NCI-H526 (cell line): ENCODE measurements at places on chromosomes 7 and 10.

- DNase-seq = no peak
Measured at GRCh38 chr7:105473163-105473562, 48.9 kb downstream of the PUS7 start.

GRCh38 chr7:123929107-123929506 lies 4.1 kb downstream of the SPAM1 start:
- DNase-seq = no peak

DNA sequence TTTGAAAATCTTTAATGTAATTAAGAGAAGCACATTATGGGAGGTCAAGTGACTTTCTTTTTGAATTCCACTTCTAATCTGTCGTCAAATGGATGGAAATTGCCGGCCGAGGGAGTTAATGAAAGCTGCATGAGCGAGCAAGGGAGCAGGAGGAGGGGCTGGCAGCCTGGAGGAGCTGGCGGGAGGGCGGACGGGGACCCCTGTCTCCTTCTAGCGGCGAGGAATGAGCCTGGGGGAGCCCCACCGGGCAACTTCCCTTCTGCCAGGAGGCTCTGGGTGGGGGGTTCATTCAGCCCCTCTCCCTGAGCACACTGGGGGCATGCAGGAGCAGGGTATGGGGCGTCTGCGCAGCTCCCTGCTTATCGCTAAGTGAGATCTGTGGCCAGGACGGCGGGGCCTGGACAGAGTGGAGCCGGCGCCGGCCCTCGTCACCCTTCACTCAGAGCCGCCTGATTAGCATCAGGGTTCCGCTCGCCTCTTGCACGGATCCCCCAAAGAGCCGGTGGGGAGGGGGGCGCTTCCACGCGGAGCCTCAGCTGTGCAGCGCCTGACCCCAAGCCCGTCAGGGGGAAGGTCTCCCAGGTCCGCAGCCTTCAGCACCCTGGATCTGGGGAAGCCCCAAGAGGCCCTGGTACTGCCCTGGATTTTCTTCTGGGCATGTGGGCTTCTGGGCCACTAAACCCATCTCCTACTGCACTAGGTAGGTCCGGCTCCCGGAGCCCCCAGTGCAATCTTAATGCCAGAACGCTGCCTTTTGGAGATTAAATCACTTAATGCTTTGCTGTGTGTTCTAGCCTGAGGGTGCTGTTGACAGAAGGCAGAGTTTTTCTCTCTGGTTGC lies 680.8 kb downstream of the LRMDA start:
- no peak for DNase-seq

DNA sequence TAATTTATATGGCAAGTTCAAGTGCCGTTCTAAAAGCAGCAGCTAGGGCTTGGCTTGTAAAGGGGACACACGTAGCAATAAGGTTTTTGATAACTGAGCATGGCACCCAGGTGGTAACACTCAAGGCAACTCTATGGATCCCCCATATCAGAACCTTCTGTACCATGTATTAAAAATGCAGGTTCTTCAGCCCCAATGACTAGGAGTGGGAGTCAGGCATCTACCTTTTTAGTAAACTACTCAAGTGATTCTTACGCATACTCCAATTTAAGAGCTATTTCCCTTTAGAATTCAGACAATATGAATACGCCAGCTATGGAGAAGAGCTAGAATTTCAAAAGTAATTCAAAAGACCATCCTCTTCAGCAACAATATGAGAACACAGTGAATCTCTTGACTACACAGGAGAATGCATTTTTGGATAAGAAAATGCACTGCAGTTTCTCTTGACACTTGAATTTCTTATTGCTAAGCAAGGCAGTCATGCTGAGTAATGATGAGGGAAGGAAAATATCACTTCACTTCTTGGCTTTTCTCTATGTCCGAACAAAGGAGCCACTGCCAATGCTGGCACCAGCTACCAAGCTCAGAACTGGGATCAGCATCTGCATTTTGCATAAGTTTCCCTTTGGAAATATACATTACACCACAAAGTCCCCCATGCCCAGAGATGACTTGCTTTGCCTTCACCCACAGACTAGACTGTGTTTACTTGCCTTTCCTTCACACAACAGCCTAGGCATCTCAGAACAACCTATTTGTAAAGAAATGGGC lies 53.5 kb downstream of the ABLIM1 start:
- no peak for DNase-seq

DNA sequence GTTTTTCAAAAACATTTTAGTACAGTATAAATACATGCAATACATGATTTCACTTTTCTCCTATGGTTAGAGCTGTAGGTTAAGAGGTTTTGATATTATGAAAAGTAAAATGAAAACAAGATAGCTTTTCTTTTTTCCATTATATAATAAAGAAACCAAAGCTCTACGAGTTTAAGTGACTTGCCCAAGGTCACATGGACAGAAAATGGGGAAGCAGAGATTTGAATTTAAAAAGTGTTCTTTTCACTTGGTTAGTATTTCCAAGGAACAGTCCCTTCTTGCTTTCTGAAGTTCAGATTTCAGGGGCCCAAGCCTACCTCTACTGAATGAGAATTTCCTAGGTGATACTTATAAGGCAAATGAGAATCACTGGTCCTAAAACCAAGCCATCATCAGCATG lies 13.2 kb upstream of the MAP3K8 start:
- no peak for DNase-seq

- DNase-seq = no peak
Measured at GRCh38 chr7:158275711-158276413, 311.8 kb downstream of the PTPRN2 start.

- DNase-seq = no peak
Measured at GRCh38 chr10:2980791-2981360, 86.5 kb upstream of the PFKP start.

DNA sequence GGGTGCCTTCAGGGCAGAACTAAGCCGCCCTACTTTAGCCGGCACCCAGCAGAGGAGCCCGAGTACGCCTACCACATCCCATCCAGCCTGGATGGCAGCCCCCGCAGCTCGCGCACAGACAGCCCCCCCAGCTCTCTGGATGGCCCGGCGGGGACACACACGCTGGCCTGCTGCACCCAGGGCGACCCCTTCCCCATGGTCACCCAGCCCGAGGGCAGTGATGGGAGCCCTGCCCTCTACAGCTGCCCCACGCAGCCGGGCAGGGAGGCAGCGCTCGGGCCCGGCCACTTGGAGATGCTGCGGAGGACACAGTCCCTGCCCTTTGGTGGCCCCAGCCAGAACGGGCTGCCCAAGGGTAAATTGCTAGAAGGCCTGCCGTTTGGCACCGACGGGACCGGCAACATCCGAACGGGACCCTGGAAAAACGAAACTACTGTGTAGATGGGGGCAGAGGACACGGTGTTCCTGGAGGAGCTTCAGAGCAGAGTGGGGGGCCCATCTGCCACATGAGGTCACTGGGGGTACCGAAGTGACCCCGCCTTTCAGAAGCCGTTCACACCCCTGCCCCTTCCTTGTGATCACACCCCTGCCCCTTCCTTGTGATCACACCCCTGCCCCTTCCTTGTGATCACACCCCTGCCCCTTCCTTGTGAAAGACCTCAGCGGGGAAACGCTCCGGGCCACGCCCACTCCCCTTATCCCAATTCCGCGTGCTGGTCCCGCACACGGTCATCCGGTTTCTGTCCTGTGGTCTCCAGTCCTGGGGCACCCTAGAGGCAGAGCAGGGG lies 30.8 kb upstream of the KNDC1 start:
- DNase-seq = no peak

GRCh38 chr7:5320802-5321396 lies 38.2 kb downstream of the SLC29A4 start:
- DNase-seq = no peak

- no peak for DNase-seq
Measured at GRCh38 chr10:76509446-76509845, 1078.0 kb downstream of the LRMDA start.
